OCI-LY7 (cell line): ENCODE measurements at places on chromosomes 12 and 14.

DNA sequence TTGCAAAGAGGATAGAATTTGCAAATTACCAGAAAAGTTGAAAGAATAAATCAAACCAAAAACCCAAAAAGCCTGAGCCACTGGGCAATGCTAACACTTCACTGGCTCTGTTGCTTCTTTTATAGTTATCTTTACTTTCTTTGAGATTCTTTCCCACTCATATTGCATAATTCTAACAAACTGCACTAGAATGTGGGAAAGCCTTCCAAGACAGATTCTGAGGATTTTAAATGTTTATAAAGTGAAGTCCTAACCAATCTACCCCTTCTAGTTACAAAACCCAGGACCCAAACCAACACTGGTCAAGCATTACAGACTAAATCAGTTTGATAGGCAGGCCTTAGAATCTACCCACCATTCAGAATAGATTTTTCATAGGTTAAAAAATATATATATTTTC is 150.9 kb downstream of the MED13L start:
- DNase-seq: no peak

DNA sequence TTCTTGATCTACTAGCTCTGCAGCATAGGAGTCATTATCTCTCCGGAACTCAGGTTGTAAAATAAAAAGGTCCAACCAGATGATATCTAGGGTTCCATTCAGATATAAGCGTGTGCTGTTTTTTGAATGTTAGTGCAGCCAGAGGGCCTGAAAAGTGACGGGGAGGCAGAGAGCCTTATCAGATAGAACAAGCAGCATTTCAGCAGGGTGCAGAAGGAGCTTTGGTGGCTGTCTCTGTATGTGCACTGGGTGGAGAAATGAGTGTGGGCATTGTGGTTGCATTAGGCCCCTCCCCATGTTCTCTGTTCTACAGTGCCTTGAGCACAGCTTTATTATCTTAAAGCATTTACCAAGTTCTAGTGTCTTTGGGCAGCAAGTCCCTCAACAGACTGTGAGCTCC is 275.1 kb downstream of the NRXN3 start:
- no peak for DNase-seq

- DNase-seq: peak; percentile 71
Observed at GRCh38 chr14:22084393-22085281, 411.0 kb upstream of the OR4E1 start.

GRCh38 chr14:100147691-100148464 is 11.6 kb downstream of the DEGS2 start:
- DNase-seq: peak; percentile 30

- DNase-seq: no peak
Observed at GRCh38 chr12:47281667-47282171, 202.0 kb upstream of the AMIGO2 start.
